ENCODE measurements at places on chromosomes 2 and 18. TPM values are rescaled to one million over a fixed set of nuclear protein-coding genes. Genes with fewer than 3 reads are reported as not detected.

DNA sequence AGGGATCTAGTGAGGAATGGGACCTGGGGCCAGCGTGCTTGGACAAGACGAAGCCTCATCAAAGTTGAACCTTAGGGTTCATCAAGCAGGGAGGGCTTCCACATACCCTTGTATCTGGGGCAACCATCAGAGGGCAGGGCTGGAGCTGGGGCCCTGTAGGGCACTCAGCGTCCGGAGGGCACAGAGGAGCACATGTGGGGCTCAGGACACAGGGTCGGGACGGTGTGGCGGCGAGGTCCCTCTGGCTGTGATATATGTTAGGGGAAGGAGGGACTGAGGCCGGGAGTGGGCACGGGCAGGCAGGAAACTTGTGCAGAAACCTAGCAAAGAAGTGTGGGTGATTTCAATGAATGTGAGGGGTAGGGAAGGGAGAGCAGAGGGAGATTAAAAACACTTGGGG is 244.0 kb downstream of the AGAP1 start:
- DNase-seq = no peak
- H3K27ac ChIP-seq = no peak overlapping the region
- H3K27me3 ChIP-seq = no peaks in the 10 kb centered on the region

DNA sequence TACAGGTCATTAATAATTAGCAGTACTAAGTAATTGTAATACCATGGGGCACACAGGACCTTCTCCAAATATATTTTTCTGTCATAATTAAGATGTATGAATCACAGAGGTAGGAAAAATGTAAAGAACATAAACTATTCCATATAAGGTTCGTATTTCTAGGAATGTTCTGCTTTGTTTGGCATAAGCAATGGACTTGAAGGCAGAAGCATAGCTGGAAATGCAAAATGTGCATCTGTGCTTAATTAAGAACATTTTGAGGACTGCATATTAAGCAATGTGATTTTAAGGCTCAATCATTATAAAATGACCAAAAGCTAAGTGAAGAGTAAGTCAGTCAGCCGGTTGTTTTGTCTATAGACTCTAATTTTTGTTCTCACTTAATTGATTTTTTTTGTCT is 123.2 kb downstream of the RBM43 start:
- H3K36me3 ChIP-seq = no peaks in the 10 kb centered on the region
- no peak overlapping the region for H3K27ac ChIP-seq
- H3K4me1 ChIP-seq = no peaks in the 10 kb centered on the region
- no peak for DNase-seq

ADI1 gene
- total RNA-seq = 44.1 TPM

- DNase-seq = no peak
- H3K36me3 ChIP-seq = no peaks in the 10 kb centered on the region
- H3K27ac ChIP-seq = peak overlapping the region; percentile 13
Observed at GRCh38 chr2:191927991-191928390, 81.1 kb upstream of the CAVIN2 start.

DNA sequence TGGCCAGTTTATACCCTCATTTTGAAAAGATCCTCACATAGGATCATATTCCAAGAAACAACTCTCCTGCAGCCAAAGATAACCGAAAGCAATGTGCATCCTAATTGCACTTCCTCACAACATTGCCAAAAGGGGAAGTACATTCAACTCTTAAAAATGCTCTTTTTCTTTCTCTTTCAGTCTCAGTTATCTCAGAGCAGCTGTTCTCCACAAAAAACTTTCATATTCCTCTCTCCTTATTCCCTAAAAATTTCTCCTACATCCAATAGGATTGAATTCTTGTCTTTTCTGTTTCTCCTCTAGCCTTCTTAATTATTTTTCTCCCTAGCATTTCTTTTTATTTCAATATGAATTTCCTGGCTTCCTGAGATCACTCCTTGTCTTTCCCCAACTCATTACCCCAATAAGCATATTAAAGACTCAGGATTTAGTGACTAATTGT is 7.4 kb upstream of the VRK2 start:
- H3K4me3 ChIP-seq = no peak overlapping the region
- H3K27me3 ChIP-seq = no peaks in the 10 kb centered on the region
- no peak overlapping the region for H3K27ac ChIP-seq
- H3K4me1 ChIP-seq = no peaks in the 10 kb centered on the region
- no peak for DNase-seq
- no peaks in the 10 kb centered on the region for H3K36me3 ChIP-seq

TUBB8B gene
- total RNA-seq = not detected

All from transverse colon (tissue), 4 donors.